Osteocyte (in vitro differentiated cells): ENCODE measurements at places on chromosomes 2 and 18. TPM values are rescaled to one million over a fixed set of nuclear protein-coding genes. Genes with fewer than 3 reads are reported as not detected.

Gene DES
- total RNA-seq: not detected in 2 replicates

Gene LBX2
- 1.0 and 1.1 TPM in 2 replicates for total RNA-seq

DNA sequence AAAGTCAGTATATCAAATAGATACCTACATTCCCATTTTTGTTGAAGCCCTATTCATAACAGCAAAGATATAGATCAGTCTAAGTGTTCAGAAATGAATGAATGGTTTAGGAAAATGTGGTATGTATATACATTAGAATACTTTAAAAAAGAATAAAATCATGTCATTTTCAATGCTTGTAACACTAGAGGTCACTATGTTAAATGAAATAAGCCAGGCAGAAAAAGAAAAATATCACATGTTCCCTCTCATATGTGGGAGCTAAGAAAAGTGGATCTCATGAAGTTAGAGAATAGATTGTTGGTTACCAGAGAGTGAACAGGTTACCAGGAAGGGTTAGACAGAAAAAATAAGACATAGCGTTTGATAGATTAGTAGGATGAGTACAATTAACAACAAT lies 1111.0 kb upstream of the SLC39A10 start:
- no peak overlapping the region for H3K4me3 ChIP-seq
- H3K27ac ChIP-seq: no peak overlapping the region
- H3K36me3 ChIP-seq: no peaks in the 10 kb centered on the region
- DNase-seq: no peak

DNA sequence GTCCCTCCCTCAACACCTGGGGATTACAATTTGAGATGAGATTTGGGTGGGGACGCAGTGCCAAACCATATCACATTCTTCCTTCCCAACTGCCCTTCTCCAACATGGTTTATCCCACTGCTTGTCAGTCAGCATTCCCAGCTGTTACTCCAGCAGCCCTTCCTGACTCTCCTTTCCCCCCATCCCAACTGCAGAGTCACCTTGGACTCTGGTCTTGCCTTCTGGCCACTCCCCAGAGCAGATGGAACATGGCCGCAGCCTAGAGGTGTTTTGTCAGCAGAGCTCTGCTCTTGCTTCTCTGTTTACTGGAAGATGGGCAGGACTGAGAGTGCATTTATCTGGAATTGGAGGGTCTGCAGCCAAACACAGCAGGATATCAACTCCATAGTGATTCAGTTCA lies 51.2 kb upstream of the MEX3C start:
- no peak overlapping the region for H3K27ac ChIP-seq
- H3K4me1 ChIP-seq: no peaks in the 10 kb centered on the region
- H3K27me3 ChIP-seq: peaks cover 19% of the 10 kb centered on the region

- H3K27ac ChIP-seq: peak overlapping the region; percentile 99
- H3K4me1 ChIP-seq: peaks cover 27% of the 10 kb centered on the region
- H3K4me3 ChIP-seq: peak overlapping the region; percentile 70
- peaks cover 4% of the 10 kb centered on the region for H3K27me3 ChIP-seq
- DNase-seq: peak; percentile 83
These were observed 163.4 kb downstream of the LDLRAD4 start for GRCh38 chr18:13381944-13382365.
